Mesendoderm (in vitro differentiated cells): ENCODE measurements at places on chromosomes 4 and X.
A peak's percentile ranks its signal among the peaks of the same experiment; 100 is the strongest.

DNA sequence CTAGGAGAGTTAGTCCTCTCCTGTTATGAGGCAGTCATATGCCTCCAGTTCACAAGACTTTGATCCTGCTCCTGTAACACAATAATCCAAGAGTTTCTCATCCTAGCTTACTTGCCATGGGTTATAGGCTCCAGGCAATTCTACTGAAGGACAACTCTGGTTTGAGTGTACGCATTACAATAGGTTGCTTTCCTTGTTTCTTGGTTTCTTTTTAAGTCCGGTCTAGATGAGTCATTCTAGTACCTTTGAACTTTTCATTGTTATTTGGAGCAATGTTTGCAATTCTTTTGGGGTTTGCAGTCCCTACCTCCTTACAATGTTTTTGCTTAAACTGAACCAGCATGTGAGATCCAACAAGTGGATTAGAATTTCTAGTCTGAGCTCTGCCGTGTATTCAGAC, 109.1 kb downstream of the ANAPC4 start:
- DNase-seq: peak; percentile 34

GRCh38 chr4:168598191-168598590, 101.3 kb downstream of the PALLD start:
- DNase-seq: no peak

- DNase-seq: peak; percentile 90
These were observed 14.3 kb downstream of the FAM9C start for GRCh38 chrX:13029887-13030771.

DNA sequence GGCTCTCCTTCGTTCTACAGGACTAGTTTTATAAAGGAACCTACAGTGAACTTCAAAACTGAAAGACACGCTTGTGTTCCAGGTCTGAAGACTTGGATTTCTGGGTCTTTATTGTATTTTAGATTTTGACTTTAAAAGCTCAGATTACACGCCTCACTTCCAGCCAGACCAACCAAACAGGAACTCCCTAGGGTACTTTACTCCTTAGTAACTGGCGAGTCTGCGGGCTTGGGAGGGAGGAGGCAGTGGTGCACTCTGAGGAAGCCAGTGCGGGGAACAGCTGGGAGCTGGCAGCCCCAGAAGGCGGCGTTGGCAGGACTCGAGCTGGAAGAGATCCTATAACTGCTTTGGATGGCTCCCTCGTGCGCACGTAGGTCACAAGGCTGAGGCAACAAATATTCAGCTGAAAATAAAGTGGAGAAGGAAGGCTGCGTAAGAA, 391 bp upstream of the PHKA1 start:
- DNase-seq: peak; percentile 77

DNA sequence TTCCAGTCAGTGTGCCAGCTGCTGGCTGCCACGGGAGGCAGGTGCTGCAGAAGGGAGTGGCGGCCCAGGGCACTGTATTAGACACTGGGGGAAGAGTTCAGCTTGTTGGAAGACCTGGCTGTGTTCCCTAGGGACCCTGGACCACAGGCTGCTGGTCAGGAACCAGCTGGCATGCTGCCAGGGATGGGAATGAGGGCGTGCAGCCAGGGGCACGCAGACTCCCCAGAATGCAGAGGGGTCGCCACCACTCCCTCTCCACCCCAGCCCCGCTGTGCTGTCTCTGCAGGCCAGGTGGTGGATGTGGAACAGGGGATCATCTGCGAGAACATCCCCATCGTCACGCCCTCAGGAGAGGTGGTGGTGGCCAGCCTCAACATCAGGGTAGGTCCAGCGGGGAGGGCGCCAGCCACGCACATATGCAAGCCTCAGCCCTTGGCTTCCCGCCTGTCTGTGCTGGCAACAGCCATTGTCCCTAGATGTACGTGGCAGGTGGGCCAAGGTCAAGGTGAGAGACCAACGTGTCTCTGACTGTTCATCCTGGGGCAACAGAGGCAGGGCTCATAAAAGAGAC, 12.3 kb downstream of the ABCD1 start:
- no peak for DNase-seq

DNA sequence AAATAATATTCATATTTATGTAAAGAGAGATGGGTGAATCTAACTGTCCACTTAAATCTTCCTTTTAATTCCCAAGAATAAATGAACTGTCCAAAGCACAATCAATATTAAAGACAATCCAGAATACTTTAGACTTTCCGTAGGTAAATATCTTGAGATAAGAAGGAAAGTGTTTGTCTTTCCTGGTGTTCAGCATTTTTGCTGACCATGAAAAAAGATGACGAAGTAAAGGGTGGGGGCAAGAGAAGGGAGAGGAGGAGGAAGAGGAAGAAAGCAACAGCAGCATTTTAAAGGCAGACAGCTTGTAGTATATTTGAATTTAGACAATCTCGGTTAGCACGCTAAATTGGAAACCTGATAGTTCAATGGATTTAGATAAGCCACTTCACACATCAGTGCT, 498.2 kb downstream of the KCNIP4 start:
- peak; percentile 21 for DNase-seq
